Activated T-helper 1 cell treated with anti-CD3 and anti-CD28 coated beads, Interleukin-2, amount 50 U/mL, for 16 hours (primary cell): ENCODE measurements at places on chromosomes 3 and 15.

DNA sequence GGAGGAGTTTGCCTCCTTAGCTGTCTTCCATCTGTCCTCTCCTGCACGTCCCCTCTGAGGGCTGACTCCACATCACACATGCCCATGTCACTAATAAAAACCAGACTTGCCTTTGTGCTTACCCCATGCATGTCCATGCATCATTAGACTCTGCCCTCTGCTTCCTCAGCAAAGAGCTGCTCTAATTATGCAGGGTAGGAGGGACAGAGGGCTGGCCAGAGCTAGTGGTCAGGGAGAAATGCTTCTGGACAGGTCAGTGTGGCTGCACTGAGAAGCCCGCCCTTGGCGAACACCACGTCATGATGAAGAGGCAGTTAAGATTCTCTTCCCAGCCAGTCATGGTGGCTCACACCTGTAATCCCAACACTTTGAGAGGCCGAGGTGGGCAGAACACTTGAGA is 8.9 kb downstream of the CA12 start:
- DNase-seq, result no peak

DNA sequence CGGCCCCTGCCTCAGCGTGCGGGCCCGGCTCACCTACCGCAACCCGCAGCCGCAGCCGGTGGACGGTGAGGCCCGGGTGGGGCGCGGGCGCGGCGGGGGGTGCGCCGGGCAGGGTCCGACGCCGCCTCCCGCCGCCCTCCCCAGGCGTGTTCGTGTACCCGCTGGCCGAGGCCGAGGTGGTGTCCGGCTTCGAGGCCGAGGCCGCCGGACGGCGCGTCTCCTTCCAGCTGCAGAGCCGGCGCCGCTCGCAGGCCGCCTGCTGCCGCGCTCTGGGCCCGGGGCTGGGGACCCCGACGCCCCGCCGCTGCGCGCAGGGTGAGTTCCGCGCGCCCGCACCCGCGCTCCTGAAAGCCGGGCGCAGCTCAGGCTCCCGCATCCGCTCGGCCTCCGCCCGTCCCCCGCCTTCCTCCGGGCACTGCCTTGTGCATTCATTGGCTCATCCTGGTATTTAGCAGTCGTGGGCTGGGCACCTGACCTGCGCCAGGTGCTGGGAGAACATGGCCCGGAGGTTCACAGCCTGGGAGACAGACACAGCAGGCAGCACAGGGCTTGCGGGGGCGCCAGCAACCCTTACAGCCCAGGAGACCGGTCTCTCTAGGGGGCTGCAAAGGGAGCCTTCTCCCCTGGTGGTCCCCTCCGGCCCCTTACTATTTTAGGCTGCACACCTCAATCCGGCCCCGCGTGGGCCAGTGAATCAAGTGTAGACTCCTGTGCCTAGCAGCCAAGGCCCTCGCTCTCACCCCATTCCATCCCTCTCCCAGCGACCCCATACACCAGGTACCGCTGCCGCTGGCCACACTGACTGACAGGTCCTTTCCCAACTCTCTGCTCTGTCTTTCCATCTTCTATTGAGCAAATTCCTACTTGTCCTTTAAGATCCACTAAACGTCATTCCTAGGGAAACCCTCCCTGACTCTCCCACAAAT is 1.5 kb downstream of the VWA5B2 start:
- no peak for DNase-seq

GRCh38 chr3:136142592-136142991 is 53.5 kb downstream of the MSL2 start:
- no peak for DNase-seq

- DNase-seq, result no peak
Measured at GRCh38 chr3:138850151-138850550, 15.4 kb upstream of the PIK3CB start.

DNA sequence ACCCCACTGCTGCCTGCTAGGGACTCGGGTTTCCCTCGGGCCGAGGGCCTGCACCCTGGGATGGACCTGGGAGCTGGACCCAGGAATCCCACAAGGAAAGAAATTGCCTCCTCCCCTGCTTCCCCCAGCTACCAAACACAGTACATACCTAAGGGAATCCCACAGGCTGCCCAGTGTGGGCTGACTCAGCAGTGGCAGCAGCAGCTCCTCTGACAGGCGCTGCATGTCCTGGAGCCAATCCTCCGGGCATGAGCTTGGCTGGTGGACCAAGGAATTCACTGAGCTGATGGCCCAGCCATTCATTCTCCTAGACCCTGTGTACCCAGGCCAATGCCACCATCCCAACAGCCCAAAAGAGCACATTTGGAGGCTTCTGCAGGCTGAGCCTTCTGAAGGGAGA is 9.5 kb upstream of the LTK start:
- no peak for DNase-seq

DNA sequence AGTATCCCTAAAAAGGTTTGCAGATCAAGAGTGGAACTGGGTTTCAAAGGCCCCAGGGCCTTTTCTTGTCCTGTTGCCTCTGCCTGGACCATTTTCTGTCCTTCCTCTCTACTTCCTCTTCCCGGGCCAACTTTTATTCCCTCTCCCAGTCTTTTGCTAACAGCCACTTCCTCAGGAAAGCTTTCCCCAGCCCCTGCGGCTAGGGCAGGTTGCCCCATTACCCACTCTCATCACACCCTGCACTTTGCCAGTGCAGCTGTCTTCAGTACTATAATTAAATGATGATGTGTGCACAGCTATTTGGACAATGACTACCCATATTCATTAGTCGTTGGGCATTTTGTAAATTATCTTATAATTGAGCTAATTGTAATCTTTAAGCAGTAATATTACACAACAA is 150.5 kb upstream of the THBS1 start:
- no peak for DNase-seq

GRCh38 chr3:55725681-55726500 is 238.8 kb upstream of the WNT5A start:
- DNase-seq, result no peak

DNA sequence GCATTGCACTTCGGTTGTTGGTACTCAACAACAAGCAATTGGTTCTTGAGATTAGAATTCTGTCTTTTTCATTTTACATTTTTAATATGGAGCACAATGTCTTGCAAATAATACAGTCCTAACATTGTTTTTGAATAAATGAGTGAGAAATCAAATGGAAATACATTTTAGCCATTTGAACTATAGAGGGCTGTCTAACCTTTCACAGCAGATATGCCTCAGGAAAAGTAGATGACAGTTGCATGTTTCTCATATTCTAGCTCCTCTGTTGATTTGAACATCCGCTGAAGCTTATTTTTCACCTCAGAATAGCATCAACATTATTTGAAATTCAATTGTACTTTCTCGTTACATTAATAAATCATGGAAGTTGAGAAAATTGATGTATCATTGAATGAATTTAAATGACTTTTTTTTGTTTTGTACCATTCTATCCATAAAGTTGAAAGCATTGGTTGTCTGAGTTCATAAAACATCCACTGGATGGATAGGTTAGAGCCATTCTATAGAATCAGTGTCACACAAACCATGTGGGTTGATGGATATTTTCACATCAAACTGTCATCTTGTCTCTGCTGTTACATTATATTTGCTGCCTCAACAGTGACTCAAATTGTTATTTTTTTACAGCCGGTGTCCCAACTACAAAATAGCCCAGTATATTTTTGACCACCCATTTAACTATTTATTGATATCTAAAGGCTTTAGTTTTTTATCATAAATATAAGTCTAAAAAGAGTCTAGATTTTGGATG is 928.3 kb downstream of the NSUN3 start:
- DNase-seq, result no peak

GRCh38 chr15:61318301-61318700 is 89.2 kb upstream of the RORA start:
- DNase-seq, result no peak

- DNase-seq, result no peak
Measured at GRCh38 chr3:42019953-42020260, 58.0 kb upstream of the ULK4 start.

GRCh38 chr3:139104062-139104461 is 59.4 kb upstream of the PRR23C start:
- DNase-seq, result no peak

GRCh38 chr3:29486096-29486495 is 205.2 kb downstream of the RBMS3 start:
- DNase-seq, result no peak

DNA sequence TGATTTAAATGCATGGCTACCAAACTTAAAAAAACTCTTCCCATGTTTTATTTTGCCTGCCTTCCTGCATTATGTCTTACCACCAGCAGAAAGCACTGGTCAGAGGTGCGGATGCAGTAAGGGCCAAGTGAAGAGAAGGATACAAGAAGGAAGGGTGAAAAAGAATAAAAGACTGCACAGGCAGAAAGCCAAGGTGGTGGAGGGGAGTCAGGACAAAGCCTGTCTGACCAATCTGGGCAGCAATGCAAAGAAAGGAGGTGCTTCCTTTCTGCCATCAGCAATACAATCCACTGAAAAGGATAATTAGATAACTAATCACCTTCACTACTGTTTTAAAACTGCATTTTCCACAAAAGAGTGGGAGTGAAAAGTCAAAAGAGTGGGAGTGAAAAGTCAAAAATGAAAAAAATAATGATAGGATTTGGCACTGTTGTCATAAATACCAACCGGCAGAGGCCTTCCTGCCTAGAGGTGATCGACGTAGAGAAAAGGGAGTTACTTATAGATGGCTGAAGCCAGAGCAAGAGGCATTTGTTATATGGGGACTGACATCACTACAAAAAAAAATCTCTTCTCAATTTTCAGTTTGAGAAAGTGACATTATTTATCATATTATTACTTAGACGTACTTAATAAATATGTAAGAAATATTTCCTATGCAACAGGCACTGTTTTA is 385.3 kb downstream of the TBC1D5 start:
- DNase-seq, result no peak

DNA sequence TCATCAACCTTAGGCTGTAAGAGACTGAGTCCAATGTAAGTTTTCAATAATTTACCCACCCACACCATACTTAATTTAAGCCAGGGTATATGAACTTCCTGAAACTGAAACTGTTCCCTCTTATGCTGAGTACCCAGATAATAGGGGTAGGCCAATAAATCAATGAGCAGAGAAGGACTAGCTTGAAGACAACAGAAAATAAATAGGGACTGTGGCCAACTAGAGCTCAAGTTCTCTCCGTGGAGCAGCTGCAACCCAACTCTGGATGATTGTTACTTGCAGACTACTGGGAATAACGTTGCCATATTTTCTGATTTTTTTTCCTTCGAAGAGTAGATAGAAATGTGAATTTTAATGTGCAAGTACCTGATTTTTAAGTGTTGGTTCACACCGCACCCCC is 128.0 kb downstream of the ATG7 start:
- DNase-seq, result no peak

GRCh38 chr15:74134387-74135027 is 4.1 kb downstream of the ISLR2 start:
- no peak for DNase-seq

- DNase-seq, result no peak
Measured at GRCh38 chr3:178129109-178129508, 407.1 kb upstream of the KCNMB2 start.

- DNase-seq, result no peak
Measured at GRCh38 chr3:53695324-53695690, 150.9 kb downstream of the CHDH start.

DNA sequence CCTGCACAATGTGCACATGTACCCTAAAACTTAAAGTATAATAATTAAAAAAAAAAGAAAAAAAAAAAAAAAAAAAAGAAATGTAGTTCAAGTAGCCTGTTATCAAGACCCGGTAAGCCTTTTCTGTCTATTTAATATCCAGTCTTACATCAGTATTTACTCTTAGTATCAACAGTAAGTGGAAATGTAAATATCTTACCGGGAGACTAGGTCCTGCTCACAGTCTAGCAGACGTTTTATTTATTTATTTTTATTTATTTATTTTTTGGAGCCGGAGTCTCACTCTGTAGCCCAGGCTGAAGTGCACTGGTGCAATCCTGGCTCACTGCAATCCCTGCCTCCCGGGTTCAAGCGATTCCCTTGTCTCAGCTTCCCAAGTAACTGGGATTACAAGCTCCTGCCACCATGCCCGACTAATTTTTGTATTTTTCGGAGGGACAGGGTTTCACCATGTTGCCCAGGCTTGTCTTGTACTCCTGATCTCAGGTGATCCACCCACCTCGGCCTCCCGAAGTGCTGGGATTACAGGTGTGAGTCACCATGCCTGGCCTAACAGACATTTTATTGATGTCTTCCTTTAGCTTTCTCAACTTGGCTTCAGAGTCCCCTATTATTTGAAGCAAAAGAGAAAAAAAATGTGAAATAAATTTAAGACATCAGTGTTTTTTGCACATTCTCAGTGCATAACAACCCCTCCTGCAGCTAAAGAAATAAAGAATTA is 19.9 kb downstream of the C2CD4B start:
- no peak for DNase-seq

- no peak for DNase-seq
Measured at GRCh38 chr3:174498638-174499037, 360.5 kb upstream of the NAALADL2 start.

DNA sequence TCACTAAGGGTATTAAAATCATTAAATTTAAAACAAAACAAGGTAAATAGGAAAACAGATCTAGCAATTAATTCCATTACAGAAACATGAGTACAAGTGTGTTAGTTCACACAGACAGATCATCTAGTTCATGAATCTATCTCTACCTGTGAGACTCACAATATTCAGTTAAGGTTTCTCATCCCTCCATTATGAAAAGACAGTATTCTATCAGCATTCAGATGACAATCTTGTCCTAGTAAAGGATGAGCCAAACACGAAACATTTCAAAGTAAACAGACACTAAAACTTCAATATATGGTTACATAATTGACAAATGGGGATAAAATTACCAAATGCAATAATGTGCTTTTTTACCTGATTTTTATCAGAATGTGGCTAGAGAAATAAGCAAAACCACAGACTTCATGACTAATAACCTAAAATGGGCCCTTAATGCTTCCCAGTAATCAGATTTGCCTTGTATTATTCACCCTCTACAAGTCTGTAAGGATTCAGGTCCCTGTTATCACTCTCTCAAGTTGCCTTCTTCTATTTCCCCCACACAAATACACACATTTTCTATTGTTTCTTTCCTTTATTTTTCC is 126.8 kb downstream of the DLG1 start:
- DNase-seq, result no peak

GRCh38 chr15:89385596-89386331 is 51.1 kb upstream of the POLG start:
- DNase-seq, result no peak

DNA sequence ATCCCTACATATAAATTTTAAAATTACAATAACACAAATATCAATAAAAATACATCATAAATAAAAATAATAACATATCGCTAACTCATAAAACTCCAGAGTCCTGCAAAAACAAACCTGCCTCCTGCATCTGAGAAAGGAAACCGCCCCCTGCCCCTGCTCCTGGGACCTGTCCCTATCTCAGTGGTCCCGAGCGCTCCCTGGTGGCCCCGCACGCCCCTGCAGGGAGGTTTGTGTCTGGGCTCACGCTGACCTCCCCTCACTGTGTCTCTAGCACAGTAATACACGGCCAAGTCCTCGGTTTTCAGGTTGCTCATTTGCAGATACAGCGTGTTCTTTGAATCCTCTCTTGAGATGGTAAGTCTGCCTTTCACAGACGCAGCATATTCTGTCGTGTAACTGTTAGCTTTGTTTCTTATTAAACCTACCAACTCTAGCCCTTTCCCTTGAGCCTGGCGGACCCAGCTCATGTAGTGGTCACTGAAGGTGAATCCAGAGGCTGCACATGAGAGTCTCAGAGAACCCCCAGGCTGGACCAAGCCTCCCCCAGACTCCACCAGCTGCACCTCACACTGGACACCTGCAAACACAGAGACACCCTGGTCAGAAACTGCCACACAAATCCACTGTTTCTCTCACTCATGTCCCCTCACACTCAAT is 554.1 kb downstream of the GOLGA6L6 start:
- DNase-seq, result no peak
